T-helper 2 cell (primary cell): ENCODE measurements at places on chromosomes 12 and 14.
A peak's percentile ranks its signal among the peaks of the same experiment; 100 is the strongest.

DNA sequence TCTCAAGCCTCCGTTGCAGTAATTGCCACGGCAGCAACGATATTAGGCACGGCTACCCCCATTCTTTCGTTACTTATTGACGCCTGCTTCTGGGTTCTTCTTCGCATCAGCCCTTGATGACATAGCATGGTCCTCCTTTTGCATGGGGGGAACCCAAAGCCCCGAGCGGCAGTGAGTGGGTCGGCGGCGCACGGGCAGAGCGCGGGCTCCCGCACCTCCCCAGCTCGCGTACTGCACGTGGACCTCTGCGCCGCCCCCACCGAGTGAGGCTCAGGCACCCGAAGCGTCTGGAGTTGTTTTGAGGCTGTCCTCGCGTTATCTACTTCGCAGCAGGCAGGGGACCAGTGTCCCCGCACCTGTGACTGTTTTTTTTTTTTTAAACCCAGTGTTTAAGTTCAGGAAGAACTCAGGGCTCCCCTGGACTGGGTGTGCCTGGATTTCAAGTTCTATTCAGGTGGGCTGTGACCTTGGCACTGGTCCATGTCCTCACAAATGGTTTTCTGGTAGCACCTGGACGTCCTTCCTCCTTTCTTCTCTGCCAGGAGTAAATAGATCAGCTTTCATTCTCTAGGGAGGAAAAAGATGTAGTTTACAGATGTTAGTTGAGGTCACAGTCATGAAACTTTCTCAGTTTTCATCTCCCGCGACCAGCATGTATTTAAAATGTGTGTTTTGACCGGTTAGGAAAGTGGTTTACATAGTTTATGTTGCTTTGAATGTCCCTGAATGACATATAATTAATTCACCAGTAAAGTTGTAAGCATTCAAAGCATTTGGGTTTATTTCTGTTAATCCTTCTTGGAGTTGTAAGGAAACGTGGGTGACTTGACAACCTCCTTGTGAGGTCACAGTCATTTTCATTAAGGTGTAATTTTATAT is 1.4 kb upstream of the FOXN4 start:
- no peak for DNase-seq

DNA sequence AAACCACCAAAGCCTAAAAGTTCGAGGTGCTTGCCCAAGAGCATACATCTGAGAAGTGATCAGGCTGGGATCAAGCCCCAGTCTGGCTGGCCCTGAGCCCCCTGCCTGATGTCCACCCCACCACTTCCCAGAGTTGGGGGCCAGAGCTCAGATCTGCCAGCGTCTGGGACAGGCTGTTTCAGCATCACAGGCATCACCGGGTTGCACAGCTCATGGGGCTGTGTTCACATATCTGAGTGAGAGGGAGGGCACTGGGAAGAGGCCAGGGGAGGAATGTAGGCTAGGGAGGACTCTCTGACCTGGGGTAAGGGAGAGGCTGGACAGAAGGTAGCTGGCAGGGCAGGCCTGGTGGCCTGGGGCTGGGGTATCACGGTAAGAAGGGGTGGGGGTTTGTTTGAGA is 6.0 kb downstream of the TGM1 start:
- DNase-seq, result no peak

GRCh38 chr14:86780876-86781510 is 1212.0 kb downstream of the GALC start:
- DNase-seq, result no peak

DNA sequence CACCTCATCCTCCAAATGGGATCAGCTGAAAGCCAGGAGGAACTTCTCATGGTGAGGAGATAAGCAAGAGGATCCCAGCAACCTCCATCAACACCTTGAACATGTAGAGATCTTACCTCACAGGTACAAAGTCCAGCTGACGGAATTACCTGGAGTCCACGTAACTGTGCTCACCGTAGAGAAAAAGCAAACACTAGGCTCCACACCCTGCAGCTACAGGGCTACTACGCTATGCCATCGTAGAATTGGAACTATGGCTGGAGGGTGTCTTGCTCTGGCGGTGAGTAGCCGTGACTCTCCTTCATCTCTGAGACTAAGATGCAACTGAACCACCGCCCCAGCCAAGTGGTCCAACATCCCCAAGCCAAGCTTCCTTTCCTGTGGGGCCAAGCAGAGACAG is 50.5 kb downstream of the CRY1 start:
- DNase-seq, result no peak

DNA sequence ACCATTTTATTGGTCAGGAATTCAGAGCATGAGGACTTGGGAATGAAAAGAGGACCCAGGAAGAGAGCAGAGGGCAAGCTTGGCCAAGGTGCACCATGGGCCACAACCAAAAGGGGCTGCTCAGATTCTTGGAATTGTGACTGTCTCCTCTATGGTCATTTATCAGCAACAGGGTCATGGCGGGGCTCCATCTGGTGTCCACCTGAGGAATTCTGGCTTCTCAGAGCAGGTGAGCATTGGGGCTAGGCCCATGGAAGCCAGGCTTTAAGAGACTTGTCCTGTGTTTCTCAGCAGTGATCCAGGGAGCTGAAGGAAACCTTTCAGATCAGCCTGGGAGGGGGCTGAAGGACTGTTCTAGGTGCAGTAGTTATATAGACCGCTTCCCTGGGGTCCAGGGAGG is 2.6 kb upstream of the RIN3 start:
- DNase-seq, result no peak

- DNase-seq, result no peak
Measured at GRCh38 chr14:22478247-22478646, 110.8 kb downstream of the DAD1 start.

- no peak for DNase-seq
Measured at GRCh38 chr12:229441-230191, 15.7 kb upstream of the SLC6A12 start.

DNA sequence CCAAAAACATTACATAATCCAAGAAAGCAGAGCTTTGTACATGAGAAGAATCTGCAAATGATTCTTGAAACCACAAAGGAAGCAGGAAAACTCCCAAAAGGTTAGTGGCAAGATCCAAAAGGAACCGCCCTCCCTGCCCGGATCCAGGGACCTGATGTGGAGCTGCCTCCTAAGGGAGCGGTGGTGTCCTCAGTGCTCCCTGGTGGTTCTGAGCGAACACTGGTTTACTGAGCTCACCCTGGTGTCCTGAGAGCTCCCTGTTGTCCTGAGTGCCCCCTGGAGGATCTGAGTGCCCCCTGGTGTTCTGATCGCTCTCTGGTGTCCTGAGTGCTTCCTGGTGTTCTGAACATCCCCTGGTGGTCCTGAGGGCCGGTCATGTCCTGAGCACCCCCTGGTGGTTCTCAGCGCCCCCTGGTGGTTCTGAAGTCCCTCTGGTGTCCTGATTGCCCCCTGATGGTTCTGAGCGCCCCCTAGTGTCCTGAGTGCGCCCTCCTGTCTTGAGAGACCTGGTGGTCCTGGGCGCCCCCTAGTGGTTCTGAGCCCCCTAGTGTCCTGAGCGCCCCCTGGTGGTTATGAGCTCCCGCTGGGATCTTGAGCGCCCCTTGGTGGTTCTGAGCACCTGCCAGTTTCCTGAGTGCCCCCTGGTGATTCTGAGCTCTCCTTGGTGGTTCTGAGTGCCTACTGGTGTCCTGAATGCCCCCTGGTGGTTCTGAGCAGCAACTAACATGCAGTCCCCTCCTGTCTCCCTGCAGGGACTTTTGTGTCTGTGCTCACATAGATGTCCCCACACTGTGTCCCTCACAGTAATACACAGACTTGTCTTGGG is 891.1 kb downstream of the TMEM121 start:
- DNase-seq, result peak; percentile 89

GRCh38 chr14:53217316-53217994 is 64.3 kb upstream of the DDHD1 start:
- peak; percentile 55 for DNase-seq

GRCh38 chr14:75456997-75457335 is 29.1 kb downstream of the JDP2 start:
- DNase-seq, result no peak

DNA sequence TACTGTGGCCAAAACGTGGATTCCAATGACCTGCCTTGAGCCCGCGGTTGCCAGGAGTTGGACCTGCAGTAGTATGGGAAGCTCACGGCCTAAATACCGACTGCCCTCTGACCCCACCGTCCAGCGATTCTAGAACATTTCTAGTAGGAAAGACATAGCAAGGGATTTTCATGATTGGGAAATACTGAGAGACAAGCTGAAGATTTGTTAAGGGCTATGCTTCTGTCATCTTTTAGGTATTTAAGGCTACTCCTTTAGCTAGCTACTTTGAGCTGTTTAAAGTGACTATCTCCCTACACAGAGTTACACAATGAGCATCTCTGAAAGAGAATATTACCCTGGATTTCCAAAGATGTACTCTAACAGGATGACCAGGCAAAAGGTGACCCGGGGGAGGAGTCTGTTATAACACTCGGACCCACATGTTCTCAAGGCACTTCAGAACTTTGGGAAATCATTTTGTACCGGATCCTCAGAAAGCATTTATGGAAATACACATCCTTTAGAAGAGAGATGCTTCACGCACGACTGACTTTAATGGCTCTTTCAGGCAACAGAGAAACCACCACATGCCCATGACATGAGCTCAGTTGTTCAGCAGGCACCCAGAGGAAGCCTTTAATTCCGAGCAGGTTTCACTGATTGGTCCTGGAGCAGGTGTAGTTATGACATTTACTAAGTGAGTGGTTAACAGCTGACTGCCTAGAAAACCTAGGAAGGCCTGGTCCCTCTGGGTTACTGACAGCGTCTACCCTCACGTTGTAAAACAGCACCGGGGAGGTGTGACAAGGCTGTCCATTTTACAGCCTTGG is 4.2 kb downstream of the BAG5 start:
- no peak for DNase-seq

GRCh38 chr12:96326628-96327227 is 73.5 kb downstream of the CDK17 start:
- peak; percentile 34 for DNase-seq

DNA sequence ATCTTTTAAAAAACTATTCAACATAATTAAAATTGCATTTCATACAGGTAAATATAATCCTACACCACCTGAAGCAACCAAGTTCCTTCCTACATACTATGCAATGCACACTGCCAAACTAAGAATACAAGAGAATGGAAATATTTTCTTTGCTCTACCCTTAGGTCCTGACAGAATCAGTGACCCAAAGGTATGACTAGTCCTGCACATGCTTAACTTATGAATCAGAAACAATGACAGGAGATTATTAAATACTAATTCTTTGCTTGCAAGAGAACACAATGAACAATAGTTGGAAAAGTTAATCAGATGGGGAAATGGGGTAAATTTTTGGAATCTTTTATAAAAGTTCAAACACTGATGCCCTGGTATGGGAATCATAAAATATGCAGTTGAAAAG is 220.1 kb downstream of the SOX5 start:
- no peak for DNase-seq

GRCh38 chr12:124381456-124382296 is 86.8 kb downstream of the RFLNA start:
- no peak for DNase-seq

- no peak for DNase-seq
Measured at GRCh38 chr14:58882577-58883018, 244.8 kb downstream of the DACT1 start.

GRCh38 chr12:124125203-124125871 is 152.3 kb downstream of the ZNF664 start:
- DNase-seq, result no peak

DNA sequence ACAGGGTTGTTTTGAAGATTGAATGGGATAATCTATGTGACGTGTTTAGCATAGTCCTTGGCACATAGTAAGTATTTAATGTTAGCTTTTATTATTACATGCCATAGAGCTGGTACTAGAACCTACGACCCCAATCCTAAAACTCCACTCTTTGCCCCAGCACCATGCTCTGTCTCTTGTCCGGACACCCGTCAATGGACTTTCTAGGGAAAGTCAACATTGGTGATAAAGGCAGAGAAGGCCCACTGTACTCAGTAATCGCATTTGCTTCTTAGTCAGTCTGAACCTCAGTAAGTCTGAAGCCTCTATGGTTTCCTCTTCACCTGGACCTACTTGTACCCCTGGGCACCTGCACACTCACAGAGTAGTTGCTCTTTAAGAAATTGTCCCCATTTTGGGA is 153.1 kb upstream of the PRMT8 start:
- no peak for DNase-seq

GRCh38 chr14:97706819-97707218 is 909.6 kb downstream of the VRK1 start:
- no peak for DNase-seq

GRCh38 chr12:81859521-81859920 is 100.4 kb upstream of the PPFIA2 start:
- no peak for DNase-seq

- DNase-seq, result no peak
Measured at GRCh38 chr12:110012659-110013058, 13.4 kb downstream of the ANKRD13A start.

- no peak for DNase-seq
Measured at GRCh38 chr14:105742531-105742848, 216.1 kb downstream of the TMEM121 start.

- no peak for DNase-seq
Measured at GRCh38 chr12:115394496-115395220, 710.7 kb upstream of the TBX3 start.

DNA sequence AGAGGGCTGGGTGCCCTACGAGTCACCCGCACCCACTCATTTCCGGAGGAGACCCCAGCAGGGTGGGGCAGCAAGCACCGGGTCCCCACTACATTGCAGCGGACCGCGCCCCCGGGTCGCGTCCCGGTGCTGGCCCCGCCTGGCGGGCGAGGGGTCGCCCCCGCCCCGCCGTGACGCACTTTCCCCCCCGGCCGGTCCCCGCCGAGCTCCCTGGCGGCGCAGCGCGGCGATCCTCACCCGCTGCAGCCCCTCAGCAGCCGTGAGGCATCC is 106.1 kb downstream of the PRICKLE1 start:
- DNase-seq, result no peak

DNA sequence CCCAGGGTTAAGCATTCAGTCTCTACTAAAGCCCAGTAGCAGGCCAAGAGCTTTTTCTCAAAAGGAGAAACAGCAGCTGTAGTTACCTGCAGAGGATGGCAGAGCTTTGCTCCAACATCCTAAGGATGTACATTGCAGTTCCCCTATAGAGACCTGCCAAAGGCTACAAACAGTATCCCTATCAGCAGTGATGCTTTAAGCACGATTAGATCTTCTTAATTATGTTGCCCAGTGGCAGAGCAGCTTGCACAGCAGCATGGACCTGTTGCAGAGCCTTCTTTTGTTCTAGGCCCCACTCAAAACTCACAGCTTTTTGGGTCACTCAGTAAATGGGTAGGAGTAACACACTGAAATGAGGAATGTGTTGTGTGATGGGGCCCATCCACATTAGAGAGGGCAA is 46.4 kb upstream of the CRY1 start:
- no peak for DNase-seq

- DNase-seq, result no peak
Measured at GRCh38 chr12:41310367-41310766, 122.2 kb downstream of the PDZRN4 start.

DNA sequence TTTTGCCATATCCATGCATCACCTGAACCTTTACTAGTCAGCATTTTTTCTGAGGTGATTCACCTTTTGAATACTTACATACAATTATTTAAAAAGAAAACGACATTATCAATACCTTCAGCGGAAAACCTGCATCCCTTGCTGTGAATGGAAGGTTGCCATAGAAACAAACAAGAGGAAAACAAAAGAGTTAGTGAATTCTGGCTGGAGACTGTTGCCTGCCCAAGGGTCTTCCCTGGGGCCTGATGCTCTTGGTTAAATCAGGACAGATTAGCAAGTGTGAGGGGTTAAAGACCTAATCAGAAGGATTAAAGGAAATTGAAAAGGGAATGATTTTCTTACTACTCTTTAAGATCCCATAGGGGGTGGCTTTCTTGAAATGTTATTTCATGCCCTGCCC is 96.0 kb upstream of the WSCD2 start:
- no peak for DNase-seq
